ENCODE measurements at places on chromosomes 1 and 21.

- DNase-seq = peak; percentile 73
Measured at GRCh38 chr1:192559115-192560006, 16.2 kb upstream of the RGS1 start.

DNA sequence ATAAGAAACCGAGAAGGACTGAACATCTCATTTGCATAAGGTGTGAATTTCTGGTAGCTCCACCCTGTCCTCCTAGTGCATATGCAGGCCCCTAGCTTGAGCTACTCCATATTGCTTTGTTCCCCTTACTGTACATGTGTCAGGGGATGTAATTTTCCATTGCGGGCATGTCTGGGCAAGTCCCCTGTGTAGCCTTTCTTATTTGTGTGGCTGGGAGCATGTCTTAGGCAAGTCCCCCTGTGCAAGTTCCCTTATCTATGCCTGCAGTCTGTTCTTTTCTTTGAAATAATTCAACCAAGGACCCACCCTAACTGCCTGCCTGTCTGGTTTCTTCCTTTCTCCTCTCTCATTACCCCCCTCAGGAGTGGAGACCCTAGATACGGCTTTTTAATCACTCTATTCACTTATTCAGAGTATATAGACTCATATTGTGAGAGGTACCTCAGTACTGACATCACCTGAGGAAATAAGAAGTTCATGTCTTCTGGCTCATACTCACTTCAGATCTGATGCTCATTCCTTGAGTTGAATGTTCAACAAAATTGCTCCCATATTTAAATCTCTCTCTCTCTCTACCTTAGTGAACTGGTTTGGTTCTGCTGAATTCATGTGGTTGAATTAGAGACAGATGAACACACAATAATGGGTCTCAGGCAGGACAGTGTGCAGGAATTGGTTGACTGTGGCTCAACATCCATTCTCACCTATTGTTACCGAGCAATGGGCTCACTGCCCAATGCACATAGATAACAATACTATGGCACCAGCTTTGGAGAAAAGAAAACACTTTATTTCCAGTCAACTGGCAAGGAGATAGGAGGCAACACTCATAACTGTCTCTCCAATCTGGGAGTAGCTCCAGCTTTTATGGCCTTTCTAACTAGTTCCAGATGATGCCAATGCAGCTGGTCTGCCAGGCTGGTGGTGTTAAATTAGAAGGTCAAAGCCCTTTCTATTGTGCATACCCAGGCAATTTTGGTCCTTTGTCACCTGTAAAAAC is 27.9 kb upstream of the NPL start:
- DNase-seq = peak; percentile 20

DNA sequence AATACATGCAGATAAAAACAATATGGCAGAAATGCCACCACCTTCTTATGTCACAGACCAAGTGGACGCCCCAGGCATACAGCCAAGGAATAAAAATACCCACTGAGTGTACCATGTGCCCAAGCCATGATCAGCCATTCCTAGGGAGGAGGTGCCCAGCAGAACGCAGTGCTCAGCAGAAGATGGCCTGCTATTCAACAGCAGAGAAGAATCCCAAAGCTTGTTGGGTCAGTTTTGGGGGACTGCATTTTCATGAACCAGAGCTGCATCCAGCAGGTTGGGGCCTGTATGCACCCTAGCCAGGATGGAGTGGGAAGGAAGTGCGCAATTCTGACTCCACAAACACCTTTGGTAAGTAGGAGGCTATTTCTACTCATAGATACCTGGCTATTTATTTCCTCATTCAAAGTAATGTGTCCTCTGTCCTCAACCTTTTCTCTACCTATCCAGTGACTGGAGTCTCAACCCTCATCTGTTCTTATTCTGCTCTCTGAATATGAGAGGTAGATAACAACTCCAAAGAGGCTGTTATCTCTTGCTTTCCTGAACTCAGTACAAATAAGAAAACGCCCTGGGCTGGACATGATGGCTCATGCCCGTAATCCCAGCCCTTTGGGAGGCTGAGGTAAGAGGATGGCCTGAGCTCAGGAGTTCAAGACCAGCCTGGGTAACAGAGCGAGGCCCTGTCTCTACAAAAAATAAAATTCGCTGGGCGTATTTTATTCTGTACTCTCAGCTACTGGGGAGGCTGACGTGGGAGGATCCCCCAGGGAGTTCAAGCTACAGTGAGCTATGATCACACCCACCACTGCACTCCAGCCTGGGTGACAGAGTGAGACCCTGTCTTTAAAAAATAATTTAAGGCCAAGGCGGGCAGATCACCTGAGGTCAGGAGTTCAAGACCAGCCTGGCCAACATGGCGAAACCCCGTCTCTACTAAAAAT is 2.5 kb upstream of the PLEKHM2 start:
- no peak for DNase-seq

DNA sequence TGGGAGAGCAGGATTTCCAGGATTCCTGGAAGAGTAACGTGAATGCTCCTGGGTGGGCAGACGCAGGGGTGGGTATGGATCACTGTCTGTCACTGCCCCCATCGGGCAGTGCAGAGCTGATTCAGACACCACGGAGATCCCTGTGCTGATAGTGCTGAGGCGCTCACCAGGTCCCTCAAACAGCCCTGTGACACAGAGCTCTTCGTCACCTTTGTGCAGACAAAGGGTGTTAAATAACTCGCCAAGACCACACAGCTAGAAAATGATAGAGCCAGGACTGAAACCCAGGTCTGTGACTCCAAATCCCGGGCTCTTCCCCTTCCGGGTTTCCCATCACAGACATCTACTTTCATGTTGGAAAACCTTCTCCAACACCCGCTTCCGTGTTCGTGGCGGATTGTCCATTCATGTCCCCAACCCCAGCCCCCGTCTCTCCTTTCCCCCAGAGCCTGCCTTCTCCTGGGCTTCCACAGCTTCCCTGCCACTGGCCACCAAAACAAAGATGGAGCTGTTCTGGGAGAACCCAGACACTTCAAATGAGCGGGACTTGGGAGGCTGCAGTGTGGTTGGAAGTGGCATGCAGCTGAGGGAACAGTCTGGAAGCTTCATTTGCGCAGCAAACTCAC is 2.6 kb downstream of the EFHD2 start:
- DNase-seq = peak; percentile 45

DNA sequence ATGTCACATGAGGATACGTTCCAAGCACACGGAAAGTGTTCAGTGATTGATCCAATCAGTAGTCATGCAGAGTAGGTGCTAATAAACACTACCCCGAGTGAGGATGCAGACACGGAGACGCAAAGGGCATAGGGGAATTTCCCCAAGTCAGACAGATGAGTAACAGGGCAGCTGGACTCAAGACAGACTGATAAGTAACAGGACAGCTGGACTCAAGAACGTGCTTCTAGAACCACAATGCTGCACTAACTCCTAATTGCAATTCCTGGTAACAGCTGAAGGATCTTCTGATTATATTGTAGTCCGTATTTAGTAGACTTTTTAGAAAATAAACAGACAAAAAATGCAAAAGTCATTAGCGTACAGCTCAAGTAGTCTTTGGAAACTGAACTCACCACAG is 1.9 kb upstream of the OR2T10 start:
- no peak for DNase-seq

DNA sequence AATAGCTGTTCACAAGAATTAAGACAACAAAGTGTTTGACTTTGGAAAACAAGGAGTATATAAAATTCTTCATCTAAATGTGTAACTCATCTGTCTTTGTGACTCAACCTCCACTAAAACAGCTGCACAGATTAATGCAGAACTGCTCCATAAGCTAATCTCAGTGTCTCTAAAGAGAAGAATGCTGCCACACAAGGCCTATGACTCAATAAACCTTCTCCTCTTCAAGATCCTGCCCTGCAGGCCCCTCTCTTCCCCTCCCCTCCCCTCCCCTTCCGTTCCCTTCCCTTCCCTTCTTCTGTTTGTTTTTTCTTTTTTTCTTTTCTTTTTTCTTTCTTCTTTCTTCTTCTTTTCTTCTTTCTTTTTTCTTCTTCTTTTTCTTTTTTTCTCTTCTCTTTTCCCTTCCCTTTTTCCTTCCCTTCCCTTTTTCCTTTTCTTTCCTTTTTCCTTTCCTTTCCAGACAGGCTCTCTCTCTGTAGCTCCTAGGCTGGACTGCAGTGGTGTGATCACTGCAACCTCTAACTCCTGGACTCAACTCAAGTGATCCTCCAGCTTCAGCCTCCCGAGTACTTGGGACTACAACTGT is 1052.8 kb downstream of the BRINP3 start:
- no peak for DNase-seq

DNA sequence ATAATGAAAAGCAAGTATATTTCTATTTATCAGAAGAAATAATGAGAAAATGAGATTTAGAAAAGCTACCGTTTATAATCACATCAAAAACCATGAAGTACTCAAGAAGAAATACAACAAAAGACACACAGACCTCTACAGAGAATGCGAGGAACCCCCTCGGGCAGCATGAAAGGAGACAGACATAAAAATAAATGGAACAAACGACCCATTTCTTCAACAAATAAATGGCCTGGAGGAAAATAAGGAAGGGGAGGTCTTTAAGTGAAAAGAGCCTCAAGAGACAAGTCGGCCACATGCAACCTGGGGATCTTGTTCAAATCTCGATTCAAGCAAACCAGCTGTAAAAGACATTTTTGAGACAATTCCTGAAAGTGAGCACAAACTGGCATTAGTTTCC is 6.0 kb downstream of the CFAP74 start:
- no peak for DNase-seq

GRCh38 chr21:38753557-38753971 is 52.2 kb upstream of the ETS2 start:
- DNase-seq = no peak

GRCh38 chr21:41664881-41665765 is 101.7 kb downstream of the RIPK4 start:
- peak; percentile 85 for DNase-seq

- no peak for DNase-seq
Measured at GRCh38 chr21:35506771-35507170, 457.7 kb upstream of the RUNX1 start.

DNA sequence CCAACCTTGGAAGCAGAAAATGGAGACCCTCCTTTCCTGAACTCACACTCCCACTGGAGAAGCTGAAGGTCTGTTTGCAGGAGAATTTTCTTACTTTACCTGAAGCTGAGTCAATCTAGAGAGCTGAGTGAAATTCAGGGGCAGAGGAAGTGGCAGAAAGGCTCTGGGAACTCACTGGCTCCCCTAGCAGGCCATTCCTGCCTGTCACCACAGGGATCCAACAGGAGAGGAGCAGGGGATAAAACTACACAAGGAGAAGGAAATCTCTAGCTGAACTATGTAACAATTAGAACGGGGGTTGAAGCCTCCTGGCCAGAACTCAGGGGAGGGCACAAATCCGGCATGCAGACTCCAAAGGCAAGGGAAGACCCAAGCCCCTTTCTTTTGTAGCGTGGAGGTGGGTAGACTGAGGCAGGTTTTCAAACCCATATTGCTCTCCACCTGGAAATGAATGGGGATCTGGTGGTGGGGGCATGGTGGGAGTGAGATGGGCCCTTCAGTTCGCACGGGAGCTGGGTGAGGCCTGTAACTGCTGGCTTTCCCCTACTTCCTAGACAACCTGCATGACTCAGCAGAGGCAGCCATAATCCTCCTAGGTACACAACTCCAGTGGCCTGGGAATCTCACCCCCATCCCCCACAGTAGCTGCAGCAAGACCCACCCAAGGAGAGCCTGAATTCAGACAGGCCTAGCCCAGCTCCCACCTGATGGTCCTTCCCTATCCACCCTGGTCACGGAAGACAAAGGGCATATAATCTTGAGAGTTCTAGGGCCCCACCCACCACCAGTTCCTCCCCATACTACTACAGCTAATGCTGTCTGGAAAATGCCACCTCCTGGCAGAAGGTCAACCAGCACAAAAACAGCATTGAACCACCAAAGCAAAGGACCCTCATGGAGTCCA is 158.1 kb downstream of the LTN1 start:
- DNase-seq = no peak

DNA sequence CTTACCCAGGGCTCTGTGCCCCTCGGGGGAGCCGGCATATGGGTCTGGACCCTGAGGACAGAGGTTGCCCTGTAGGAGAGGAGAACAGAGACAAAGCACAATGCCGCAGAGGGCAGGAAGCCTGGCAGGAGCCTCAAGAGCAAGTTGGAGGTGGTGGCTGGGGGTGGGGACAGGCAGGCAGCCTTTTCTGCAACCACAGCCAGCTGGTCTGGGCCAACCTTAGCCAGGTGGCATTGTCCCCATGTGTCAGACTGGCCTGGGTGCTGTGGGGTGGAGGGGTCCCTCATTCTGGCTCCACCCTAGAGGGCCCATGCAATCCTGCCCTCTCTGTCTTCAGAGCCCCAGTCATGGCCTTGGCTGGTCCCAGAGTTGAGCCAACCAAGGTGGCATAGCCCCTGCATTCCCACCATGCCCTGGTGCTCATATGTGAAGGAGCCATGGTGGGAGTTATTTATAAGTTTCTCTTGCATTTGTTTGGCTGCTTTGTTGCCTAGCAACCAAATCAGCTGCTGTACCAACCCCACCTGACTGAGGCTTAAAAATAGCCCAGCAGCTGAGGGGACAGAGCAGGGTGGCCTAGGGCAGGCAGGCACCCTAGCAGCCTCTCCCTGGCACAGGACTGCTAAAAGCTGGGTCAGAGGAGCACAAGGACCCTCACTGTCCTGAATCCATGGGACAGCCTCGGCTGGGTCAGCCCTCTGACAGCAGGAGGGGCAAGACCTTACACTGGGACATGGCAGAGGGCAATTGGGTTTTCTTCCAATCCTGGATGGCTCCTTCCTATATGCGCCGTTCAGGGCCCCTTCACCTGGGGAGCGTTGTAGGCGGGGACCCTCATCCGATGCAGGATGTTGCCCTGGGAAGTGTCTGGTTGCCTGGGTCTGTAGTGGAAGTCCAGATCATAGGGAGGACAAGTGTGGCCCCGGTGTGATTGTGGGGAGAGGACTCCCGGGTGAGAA is 19.5 kb downstream of the MAP7D1 start:
- DNase-seq = peak; percentile 79

DNA sequence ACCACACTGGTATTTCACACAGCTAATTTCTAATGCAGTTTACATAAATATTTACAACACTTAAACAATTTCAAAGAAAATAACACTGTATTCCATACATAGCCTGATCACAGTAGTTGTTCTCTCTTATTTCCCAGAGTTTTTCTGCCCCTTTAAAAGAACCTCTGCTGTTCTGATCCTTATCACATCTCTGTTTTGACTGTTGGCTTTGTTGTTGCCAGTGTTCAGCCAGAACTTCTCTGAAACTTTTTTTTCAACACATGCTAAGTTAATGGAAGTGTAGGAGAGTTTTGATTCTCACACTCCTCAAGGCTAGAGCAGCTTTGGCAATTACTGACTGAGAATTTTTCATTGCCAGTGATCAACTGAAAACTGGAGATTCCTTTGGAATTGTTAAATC is 11.1 kb downstream of the SELE start:
- DNase-seq = peak; percentile 46

GRCh38 chr1:5453347-5453746 is 538.9 kb downstream of the NPHP4 start:
- no peak for DNase-seq

DNA sequence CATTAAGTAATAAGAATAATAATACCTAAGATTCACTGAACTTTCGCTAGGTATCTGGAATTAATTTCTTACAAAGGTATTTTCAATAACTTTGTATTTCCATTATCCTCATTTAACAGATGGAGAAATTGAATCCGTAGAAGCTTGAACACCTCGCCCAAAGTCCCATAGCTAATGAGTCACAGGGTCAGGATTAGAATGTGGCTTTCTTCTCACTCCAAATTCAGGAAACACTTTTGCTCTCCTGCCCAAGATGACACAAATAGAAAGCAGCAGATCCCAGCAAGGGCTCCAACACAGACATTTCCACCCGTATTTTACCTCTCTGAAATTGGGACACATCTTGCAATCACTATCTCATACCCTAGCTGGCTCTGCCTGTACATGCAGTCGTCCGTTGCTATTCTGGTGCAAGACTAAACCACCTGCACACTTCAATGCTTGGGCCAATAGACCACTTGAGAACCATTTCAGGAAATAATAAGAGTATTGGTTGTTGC is 125.9 kb upstream of the GREM2 start:
- peak; percentile 27 for DNase-seq

GRCh38 chr1:30824736-30825429 is 67.3 kb upstream of the LAPTM5 start:
- DNase-seq = no peak

All from astrocyte of the hippocampus (primary cell).